ENCODE measurements at places on chromosomes 12 and 14. TPM values are rescaled to one million over a fixed set of nuclear protein-coding genes. Genes with fewer than 3 reads are reported as not detected.

The MAP3K9 gene
- 0.58 TPM for total RNA-seq

The TMTC1 gene
- 0.13 TPM for total RNA-seq

The CCDC85C gene
- total RNA-seq = 22.7 TPM

The MRPS35 gene
- 88.8 TPM for total RNA-seq

The RNASE9 gene
- not detected for total RNA-seq

The SOAT2 gene
- total RNA-seq = not detected

The SOX5 gene
- 11.9 TPM for total RNA-seq

The SMIM41 gene
- not detected for total RNA-seq

The MGST1 gene
- 48.0 TPM for total RNA-seq

The SERPINA10 gene
- not detected for total RNA-seq

The SIVA1 gene
- total RNA-seq = 113 TPM

The CLEC7A gene
- not detected for total RNA-seq

The SPTSSA gene
- total RNA-seq = 17.2 TPM

The NYNRIN gene
- total RNA-seq = 1.9 TPM

The DDX11 gene
- 88.9 TPM for total RNA-seq

The PLEK2 gene
- not detected for total RNA-seq

The CLEC4A gene
- not detected for total RNA-seq

The LRRIQ1 gene
- total RNA-seq = not detected

The TAS2R8 gene
- total RNA-seq = not detected

The CPSF6 gene
- 99.9 TPM for total RNA-seq

The YY1 gene
- total RNA-seq = 76.9 TPM

The RASAL1 gene
- 0.16 TPM for total RNA-seq

The ATP23 gene
- total RNA-seq = 21.4 TPM

The TMEM179 gene
- total RNA-seq = not detected

The AQP6 gene
- not detected for total RNA-seq

The DTX1 gene
- not detected for total RNA-seq

The IGF1 gene
- 5.9 TPM for total RNA-seq

The OR6C68 gene
- total RNA-seq = not detected

The SPX gene
- total RNA-seq = 0.11 TPM

The SYCP3 gene
- not detected for total RNA-seq

The IFI27 gene
- 1.3 TPM for total RNA-seq

The HOXC4 gene
- total RNA-seq = 1.1 TPM

The SIX4 gene
- 8.6 TPM for total RNA-seq

The CMKLR1 gene
- total RNA-seq = 0.29 TPM

The MSI1 gene
- total RNA-seq = 0.16 TPM

The JDP2 gene
- 8.9 TPM for total RNA-seq

The CEP170B gene
- 7.5 TPM for total RNA-seq

The INSM2 gene
- not detected for total RNA-seq

The ADAMTS20 gene
- total RNA-seq = 0.09 TPM

The VDR gene
- total RNA-seq = 4.8 TPM

The HOXC12 gene
- 0.27 TPM for total RNA-seq

The RFC5 gene
- 61.8 TPM for total RNA-seq

The SLC7A8 gene
- 19.6 TPM for total RNA-seq

The TEP1 gene
- 6.9 TPM for total RNA-seq

The ERBB3 gene
- total RNA-seq = 5.1 TPM

The SCN8A gene
- total RNA-seq = 0.29 TPM
